ENCODE measurements at places on chromosomes 13 and 19.

GRCh38 chr13:38758277-38758676 lies 71.4 kb downstream of the FREM2 start:
- DNase-seq, result no peak

- peak; percentile 66 for DNase-seq
Measured at GRCh38 chr19:9847087-9847671, 12.1 kb downstream of the PIN1 start.

- no peak for DNase-seq
Measured at GRCh38 chr13:27765650-27766049, 26.6 kb upstream of the GSX1 start.

DNA sequence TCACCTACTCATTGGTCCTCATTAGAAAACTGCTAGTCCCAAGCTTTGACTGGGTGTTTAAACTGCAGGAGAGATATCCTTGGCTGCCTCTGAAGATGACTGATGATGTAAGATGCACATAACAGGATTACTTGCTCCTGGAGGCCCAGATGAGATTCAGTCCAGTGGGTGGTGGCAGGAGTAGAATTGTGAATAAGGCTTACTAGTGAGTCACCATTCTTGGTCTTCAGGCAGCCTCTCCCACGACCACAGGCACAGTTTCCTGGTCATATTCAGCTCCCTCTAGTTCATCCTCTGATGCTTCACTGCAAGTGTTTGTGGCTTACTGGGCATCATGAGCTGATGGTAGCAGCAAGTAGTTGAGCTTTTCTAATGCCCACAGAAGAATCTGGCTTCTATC lies 12.1 kb downstream of the SERTM1 start:
- no peak for DNase-seq

DNA sequence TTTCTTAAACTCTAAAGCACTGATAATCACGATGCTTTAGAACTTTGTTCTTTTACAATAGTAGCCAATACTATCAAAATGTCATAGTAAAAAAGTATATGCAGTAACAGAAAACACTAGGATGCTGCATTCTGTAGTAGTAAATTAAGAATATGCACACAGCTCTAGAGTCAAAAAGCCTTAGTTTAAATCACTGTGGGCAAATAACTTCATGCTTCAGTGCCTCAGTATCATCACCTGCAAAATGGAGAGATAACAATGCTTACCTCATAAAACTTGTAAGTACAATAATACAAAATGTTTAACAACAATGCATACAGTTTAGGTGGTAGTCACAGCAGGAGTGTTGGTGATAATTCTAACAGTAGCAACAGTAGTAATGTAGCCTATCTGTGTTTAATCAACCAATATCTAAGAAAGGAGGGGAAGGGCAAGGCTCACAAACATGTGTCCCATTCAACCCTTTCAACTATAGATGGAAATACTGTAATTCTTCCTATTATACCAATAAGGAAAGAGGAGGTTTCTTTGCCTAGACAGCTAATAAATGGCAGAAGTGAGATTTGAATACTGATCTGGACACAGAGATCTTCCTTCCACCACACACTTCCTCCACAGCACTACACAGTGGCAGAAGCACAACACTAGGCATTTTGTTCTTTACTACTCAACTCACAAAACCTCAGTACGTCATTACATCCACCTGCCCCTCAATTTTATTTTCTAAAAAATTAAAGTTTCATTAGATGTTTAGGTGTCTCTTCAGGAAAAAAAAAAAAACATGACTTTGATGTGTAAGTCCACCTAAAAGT lies 4.6 kb downstream of the RBM26 start:
- no peak for DNase-seq

GRCh38 chr13:108350579-108350978 lies 81.1 kb downstream of the TNFSF13B start:
- no peak for DNase-seq

DNA sequence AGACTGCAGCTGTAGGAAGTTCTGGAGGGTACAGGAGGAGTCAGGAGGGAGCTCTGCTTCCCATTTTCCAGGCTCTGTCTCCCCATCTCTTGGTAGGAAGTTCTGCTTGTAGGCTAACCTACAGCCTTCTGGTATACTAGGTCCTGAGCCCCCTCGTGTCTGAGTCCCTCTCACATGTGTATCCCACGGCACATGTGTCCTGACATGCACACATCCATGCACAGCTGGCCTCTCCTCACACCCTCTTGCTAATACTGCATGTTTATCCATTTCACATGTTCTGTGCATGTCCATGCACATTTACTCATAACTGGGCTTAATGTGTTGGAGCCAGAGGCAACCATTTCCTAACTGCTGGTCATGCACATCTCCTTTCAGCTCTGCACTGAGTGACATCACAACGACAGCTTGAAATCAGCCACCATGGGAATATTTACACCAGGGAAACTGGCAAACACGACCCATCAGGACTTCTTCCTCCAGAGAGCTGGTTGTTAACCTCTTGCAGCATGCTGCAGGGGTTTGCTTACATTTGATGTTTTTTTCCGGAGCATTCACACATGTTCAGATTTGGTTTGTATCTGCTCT lies 3.0 kb downstream of the CD209 start:
- DNase-seq, result no peak

DNA sequence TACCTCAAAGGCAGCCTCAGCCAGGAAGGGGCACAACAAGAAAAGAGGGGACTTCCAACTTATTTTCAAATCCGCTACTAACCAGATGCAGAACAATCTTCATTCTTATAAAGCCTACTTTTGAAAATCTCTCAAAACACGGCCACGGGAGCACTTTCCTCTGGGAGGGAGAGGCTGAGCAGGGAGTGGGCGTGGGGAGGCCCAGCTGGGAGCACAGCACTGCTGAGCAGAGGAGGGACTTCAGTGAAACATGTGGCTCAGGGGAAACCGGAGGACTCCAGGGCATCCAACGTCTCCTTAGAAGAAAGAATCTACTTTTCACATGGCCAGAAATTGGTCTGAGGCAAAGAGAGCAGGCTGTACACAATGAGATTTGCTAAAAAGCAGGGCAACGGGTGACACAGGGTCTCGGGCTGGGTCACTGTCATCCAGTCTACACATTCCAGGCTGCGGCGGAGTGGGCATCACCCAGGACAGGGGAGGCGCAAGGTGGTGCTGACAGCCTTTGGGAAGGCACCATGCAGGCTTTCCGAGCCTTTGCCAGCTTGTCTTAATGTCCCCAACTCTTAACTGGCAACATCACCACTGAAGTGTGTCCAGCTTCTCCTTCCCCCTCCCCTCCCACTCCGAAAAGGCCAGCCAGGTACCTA lies 117.1 kb downstream of the STK24 start:
- DNase-seq, result no peak

GRCh38 chr19:9986787-9987281 lies 23.5 kb downstream of the COL5A3 start:
- DNase-seq, result peak; percentile 35

DNA sequence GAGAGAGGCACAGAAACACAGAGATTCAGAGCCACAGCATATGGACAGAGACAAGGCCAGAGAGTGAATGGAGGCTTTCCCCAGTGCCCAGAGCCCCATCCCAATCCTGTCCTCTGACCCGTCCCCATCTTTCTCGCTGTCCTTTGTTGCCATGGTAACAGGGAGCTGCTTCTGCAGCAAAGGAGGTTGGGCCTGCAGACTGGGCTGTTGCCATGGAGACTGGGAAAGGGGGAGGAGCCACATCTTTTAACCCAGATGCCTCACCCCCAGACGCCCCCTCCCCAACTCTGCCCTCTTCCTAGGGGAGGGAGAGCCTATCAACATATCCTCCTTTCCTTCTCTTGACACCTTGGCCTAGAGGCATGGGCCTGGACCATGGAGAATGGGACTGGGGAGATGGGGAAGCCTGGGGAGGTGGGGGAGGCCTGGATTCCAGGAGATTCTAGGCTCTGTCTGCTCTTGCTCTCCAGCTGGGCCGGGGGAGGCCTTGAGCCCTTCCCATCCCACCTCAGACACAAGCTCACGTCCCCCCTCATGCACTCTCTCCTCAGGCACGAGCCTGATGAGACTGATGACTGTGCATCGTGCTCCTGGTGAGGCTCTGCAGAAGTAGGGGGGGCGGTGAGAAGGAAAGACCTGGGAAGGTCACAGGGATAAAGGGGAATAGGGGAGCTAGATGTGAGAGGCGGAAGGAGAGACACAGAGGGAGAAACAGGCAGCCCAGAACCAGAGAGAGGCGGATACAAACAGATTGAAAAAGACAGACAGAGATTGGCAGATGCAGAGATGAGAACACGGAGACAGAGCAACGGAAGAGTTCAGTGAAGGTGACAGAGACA lies 2.1 kb upstream of the ATP1A3 start:
- no peak for DNase-seq

- DNase-seq, result no peak
Measured at GRCh38 chr19:35247526-35248309, 1.1 kb upstream of the LSR start.

DNA sequence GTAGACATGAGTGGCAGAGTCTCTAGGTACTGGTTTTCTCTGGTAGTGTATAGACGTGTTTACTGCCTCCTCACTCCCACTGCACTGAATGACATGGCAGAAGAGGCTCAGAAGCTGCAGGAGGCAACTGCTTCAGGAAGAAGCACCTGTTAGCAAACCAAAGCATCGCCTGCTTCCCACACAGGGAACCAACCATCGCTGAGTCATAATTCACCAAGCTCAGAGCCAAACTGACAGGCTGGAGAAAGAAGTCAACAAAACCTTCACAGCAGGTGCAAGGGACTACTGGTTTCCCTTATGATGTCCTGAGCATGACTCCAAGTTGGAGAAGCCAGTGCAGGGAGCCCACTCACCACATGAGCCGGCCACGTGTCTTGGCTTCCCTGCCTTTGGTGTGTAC lies 69.8 kb downstream of the KCTD12 start:
- DNase-seq, result no peak

GRCh38 chr19:18230941-18231734 lies 4.9 kb upstream of the PDE4C start:
- no peak for DNase-seq

- DNase-seq, result no peak
Measured at GRCh38 chr19:46381756-46382345, 31.5 kb downstream of the CCDC8 start.

DNA sequence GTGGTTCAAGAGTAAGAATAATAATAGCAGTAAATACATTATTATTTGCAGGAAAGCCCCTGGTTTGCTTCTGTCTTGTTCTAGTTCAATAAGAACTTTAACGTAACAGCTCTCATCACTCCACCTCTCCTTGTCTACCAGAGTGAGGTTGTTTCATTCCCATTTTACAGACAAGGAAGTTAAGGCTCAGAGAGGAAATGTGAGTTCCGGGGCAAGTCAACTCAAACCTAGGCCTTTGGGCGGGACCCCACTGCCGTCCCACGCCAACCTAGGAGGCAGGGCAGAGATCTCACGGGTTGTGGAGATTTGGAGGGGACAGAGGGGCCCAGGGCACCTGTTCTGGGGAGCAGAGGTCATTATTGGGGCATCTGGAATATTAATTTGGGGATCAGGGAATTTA lies 1.5 kb downstream of the MAP4K1 start:
- DNase-seq, result no peak

GRCh38 chr19:51691074-51691583 lies 2.0 kb upstream of the SPACA6 start:
- no peak for DNase-seq

DNA sequence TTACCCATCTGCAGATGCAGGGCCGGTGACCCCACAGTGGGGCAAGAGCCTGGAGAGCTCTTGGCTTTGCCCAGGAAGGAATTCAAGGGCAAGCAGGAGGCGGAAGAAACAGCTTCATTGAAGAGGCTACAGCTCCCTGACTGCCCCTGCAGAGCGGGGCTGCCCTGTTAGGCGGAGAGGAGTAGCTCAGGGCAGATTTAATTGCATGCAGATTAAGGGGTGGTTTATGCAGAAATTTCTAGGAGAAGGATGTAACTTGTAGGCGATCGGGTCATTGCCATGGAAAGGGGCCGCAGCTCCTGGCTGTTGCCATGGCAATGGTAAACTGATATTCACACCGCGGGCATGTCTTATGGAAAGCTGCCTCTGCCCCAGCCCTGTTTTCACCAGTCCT lies 94.1 kb downstream of the ATP11A start:
- DNase-seq, result no peak

- DNase-seq, result no peak
Measured at GRCh38 chr13:23868521-23868920, 20.7 kb downstream of the MIPEP start.

DNA sequence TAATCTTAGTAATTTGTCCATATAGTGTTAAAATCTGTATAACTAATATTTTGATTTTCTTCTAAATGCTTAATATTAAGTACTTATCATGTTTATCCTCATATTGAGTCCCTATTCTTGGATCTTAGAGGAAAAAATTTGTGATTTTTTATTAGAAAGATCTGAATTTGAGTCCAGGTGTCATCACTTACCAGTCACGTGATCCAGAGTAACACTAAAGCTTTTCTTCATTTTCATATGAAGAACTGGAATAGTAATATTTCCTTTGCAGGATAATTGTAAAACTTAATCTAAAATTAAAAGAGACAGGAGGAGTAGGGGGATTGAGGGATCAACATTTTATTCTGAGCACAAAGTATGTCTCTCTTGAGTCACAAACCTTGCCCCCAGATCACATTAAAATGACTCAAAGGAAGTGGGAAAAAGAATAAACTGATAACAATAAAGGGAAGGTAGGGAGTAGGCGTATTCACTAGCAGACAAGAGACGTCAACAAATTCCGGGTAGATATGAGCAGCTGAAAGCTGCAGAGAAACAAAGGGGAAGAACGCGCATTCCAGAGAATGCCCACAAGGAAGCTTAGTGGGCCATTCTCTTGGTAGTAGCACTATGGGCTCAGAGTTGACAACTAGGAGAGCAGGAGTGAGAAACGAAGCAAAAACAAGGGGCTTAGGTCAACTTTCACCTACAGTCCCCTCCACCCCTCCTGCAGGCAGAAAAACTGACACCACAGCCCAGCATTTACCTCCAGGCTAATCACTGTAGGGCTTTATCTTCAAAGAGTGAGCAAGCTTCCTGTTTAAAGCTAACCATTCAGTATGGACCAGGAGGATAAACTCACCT lies 123.1 kb downstream of the SPRY2 start:
- DNase-seq, result no peak

GRCh38 chr13:108725471-108725870 lies 96.1 kb downstream of the MYO16 start:
- no peak for DNase-seq

- no peak for DNase-seq
Measured at GRCh38 chr19:2290441-2291184, 8.6 kb upstream of the PEAK3 start.

GRCh38 chr13:97124915-97125809 lies 97.0 kb upstream of the MBNL2 start:
- no peak for DNase-seq

DNA sequence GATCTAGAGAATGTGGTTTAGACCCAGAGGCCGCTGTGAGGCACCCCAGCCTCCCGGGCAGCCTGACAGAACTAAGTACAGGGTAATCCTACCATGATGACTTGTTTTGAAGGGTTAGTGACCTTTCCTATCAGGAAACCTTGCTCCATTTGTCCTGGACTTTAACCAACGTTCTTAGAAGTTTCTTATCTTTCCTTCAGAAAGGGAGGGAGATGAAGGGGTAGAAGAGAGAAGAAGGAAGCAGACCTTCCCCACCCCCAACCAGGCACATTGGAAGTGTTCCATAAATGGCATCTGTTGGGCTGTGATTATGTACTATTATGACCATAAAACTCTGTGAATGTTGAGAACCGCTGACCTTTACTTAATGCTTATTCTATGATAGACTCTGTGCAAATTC lies 184.2 kb downstream of the OXGR1 start:
- no peak for DNase-seq

Measured in BJ (cell line).